NCI-H1694 (cell line): ENCODE measurements at places on chromosomes 5 and 9.

- DNase-seq, result no peak
These were observed 244.4 kb downstream of the ADAMTSL1 start for GRCh38 chr9:18718393-18718792.

- DNase-seq, result no peak
These were observed 23.5 kb downstream of the AFAP1L1 start for GRCh38 chr5:149294872-149295829.

DNA sequence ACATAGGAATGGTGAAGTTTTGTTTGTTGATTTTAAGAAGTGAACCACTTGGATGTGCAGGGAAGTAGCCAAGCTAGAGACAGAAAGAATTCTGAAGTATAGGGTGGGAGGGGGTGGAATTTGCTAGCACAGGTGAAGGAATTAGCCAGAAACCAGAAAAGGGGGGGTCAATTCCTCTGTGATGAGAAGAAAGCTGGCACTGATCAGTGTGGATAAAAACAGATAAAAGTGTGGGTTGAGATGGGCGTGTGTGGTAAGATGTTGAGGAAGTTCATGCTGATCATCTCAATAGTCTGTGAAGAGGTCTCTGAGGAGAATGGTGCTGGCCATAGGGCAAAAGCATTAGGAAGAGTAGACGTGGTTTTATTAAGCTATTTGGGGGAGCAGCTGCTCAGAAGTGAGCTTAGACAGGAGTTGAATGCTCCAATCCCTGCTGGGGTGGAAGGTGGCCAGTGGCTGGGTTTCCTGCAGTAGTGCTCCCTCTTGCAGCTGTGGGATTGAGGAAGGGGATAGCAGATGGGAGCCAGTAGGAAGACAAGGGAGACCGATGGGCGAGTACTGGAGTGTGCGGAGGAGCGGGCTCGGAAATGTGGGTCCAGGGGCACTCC is 88.7 kb upstream of the ELL2 start:
- DNase-seq, result no peak

- no peak for DNase-seq
These were observed 116.3 kb downstream of the BASP1 start for GRCh38 chr5:17333755-17334154.

DNA sequence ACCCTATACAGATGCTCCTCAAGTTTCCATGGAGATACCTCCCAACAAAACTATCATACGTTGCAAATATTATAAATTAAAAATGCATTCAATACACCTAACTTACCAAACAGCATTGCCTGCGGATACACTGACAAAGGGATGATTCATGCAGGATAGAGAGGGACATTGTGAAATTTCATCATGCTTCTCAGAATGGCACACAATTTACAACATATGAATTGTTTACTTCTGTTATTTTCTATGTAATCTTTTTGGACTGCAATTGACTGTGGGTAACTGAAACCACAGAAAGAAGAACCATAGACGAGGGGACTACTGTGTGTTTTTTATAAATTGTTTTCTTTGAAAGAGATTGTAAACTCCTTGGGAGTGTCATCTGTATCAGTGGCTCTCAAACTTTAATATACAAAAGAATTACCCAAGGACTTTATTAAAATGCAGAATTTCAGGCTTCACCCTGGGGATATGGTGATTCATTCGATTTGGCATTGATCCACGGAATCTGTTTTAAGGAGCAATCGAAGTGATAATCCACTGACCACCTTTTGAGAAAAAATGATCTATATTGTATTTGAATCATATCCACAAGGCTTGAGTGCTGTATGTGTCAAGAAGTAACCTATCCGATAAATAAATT is 146.4 kb downstream of the SGCD start:
- no peak for DNase-seq

GRCh38 chr9:117091529-117091928 is 323.3 kb downstream of the ASTN2 start:
- no peak for DNase-seq

GRCh38 chr9:123321616-123322272 is 34.3 kb upstream of the CRB2 start:
- DNase-seq, result no peak

DNA sequence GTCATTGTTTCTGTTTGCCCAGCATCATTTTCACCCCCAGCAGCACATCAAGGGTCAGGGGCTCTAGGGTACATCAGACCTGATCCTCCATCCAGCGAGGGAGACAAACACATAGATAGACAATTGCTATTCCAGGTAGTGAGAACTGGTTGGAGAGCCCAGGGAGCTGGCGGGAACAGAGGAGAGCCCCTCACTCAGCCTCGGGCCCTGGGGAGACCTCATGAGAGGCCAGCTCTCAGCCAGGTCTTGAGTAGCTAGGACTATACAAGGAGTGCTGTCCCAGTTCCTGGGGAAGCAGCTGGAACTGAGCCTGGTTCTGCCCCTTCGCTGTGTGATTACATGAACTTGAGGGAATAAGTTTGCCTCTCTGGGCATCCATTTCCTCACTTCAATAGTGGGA is 80.3 kb downstream of the HRH2 start:
- DNase-seq, result no peak

DNA sequence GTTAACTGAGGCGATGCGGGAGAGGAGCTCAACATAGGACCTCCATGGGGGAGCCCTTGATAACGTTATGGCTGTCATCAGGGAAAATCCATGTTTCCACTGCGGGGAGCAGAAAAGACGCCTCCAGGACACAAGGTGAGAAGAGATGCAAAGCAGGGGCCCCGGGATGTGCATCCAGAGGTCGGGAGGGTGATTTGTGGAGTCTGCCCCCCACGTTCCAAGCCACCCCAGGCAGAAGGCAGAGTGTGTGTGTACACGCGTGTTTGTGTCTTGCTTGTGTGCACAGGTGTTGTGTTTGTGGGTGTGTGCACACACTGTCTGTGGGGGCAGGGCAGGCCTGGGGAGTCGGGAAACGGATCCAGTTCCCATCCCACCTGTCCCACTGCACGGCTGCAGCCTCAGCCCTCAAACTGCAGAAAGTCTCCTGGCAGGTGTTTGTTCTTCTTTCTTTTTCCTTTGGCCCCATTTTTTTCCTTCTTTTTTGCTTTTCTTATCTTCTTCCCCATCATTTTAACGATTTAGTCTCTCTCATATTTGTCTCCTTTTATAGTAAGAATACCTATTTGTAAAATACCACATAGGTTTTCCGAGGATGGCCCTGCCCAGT is 17.4 kb upstream of the PLEKHG4B start:
- no peak for DNase-seq
